ENCODE measurements at places on chromosomes 5 and 9.

GRCh38 chr5:127995556-127995955 is 88.0 kb upstream of the SLC12A2 start:
- DNase-seq, result no peak

GRCh38 chr9:33415501-33416038 is 13.2 kb upstream of the AQP7 start:
- DNase-seq, result peak; percentile 25

DNA sequence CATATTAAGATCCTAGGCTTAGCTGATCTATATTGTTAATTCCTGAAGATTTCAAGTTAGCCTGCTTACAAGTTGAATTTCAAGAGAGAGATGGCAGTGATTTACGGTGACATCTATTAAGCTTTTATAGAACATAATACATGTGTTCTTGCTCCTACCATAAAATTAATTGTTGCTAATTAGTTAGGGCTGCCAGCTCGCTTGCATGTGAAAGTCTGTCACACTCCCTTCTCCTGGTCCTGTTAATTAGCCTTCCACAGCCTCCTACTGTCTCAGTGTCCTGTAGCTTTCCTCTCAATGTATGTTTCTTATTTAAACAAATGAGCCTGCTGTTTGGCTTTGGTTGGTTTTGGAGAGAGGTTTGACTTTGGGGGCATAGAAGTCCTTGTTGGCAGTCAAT is 247.2 kb downstream of the NTRK2 start:
- DNase-seq, result no peak

GRCh38 chr5:131664929-131665328 is 29.9 kb upstream of the RAPGEF6 start:
- DNase-seq, result no peak

GRCh38 chr9:116275418-116276195 is 122.0 kb downstream of the PAPPA start:
- DNase-seq, result no peak

- DNase-seq, result no peak
These were observed 533.3 kb downstream of the CDH12 start for GRCh38 chr5:22319798-22320197.

DNA sequence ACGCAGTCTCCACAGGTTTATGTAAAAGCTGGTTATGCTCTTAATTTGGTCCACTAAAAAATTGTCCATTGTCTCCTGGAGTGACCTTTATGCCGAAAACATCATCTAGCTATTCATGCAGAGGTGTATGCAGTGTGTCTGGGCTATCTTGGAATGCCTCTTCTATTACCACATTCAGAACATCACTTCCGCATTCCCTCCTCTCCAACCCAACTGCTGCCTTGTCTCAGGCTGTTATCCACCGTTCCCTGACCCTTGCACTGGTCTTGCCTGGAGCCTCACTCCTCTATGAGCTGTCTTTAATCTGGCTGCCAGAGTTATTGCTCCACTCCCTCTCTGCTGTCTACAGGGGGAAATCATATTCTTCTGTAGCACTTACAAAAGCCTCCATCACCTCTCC is 214.1 kb upstream of the ANKRD55 start:
- no peak for DNase-seq

GRCh38 chr5:19902316-19902934 is 85.6 kb downstream of the CDH18 start:
- DNase-seq, result no peak

- DNase-seq, result no peak
These were observed 77.7 kb upstream of the ADAMTS2 start for GRCh38 chr5:179422908-179423481.

GRCh38 chr5:91434348-91434747 is 51.2 kb upstream of the ARRDC3 start:
- no peak for DNase-seq

DNA sequence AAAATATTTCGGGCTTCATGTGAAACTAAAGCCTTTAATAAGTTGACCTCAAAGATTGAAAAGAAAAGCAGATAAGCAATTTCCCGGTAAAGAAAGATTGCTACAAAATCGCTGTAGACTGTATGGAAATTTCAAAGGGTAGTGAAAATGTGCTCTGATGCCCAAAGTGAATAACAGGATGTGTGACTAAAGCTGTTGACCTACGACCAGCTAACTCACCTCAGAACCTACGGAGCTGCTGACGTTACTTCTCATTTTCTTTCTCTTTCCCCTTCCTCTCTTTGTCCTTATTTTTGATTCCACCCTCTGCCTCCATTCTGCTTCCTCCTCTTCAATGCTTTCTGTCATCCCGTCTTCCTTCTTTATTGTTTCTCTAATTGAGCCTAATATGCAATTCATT is 103.2 kb downstream of the PDE4D start:
- DNase-seq, result no peak

GRCh38 chr5:119483155-119483554 is 30.9 kb downstream of the HSD17B4 start:
- no peak for DNase-seq

- no peak for DNase-seq
These were observed 475.1 kb downstream of the TMEM232 start for GRCh38 chr5:110251366-110251765.

Measured in NCI-H1092 (cell line).